ENCODE measurements at places on chromosomes 13 and 19. TPM values are rescaled to one million over a fixed set of nuclear protein-coding genes. Genes with fewer than 3 reads are reported as not detected.
A peak's percentile ranks its signal among the peaks of the same experiment; 100 is the strongest.

DNA sequence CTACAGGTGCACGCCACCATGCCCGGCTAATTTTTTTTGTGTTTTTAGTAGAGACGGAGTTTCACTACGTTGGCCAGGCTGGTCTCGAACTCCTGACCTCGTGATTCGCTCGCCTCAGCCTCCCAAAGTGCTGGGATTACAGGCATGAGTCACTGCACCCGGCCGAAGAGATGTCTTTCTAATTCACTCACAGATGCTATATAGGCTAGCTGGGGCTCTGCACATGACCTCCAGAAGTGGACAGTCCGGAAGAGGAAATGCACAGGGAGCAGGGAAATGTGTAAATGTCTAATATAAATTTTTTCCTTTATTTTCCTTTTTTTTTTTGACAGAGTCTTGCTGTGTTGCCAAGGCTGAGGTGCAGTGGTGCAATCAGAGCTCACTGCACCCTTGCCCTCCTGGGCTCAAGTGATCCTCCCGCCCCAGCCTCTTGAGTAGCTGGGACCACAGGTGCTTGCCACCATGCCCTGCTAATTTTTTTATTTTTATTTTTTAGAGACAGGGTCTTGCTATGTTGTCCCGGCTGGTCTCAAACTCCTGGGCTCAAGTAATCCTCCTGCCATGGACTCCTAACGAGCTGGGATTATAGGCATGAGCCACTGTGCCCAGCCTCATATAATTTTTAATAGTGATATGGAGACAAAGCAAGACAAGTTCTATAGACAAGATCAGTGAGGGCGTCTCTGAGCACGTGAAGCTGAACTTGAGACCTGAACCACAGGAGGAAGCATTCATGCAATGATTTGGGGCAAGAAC, 8.4 kb downstream of the GIPC1 start:
- H3K36me3 ChIP-seq = peaks cover 10% of the 10 kb centered on the region
- DNase-seq = no peak
- H3K27me3 ChIP-seq = no peaks in the 10 kb centered on the region
- no peak overlapping the region for H3K27ac ChIP-seq
- H3K4me3 ChIP-seq = no peak overlapping the region
- H3K4me1 ChIP-seq = peaks cover 10% of the 10 kb centered on the region

GRCh38 chr19:32287811-32288227, 57.6 kb upstream of the ZNF507 start:
- H3K27me3 ChIP-seq = no peaks in the 10 kb centered on the region
- H3K4me1 ChIP-seq = no peaks in the 10 kb centered on the region
- no peak overlapping the region for H3K4me3 ChIP-seq
- DNase-seq = peak; percentile 34
- H3K36me3 ChIP-seq = no peaks in the 10 kb centered on the region

PSG2 gene
- total RNA-seq = not detected

GRCh38 chr19:3836887-3837286, 32.0 kb downstream of the ZFR2 start:
- H3K4me3 ChIP-seq = no peak overlapping the region
- no peak overlapping the region for H3K27ac ChIP-seq
- H3K36me3 ChIP-seq = no peaks in the 10 kb centered on the region
- H3K4me1 ChIP-seq = peaks cover 2% of the 10 kb centered on the region
- H3K27me3 ChIP-seq = no peaks in the 10 kb centered on the region

GRCh38 chr19:30228113-30228834, 143.9 kb upstream of the ZNF536 start:
- H3K27ac ChIP-seq = no peak overlapping the region
- peaks cover 66% of the 10 kb centered on the region for H3K27me3 ChIP-seq

DNA sequence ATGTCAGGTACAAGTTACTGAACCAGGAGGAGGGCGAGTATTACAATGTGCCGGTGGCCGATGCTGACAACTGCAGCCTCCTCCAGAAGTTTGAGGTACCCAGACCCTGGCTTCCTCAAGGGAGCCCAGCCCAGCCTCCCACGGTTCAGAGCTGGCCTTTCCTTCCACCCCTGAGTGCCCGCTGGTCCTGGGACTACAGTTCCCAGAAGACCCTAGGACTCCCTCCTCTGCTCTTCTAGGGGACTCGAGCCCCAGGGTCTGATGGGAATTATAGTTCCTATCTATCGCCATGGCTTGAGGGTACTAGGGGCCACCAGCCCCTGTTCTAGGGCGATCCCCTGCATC, 11.0 kb downstream of the PRKCG start:
- peaks cover 22% of the 10 kb centered on the region for H3K27me3 ChIP-seq
- no peaks in the 10 kb centered on the region for H3K36me3 ChIP-seq
- no peak overlapping the region for H3K27ac ChIP-seq
- DNase-seq = no peak
- H3K4me3 ChIP-seq = no peak overlapping the region

GRCh38 chr13:94598281-94598680, 2.3 kb upstream of the TGDS start:
- peaks cover 6% of the 10 kb centered on the region for H3K36me3 ChIP-seq
- no peak overlapping the region for H3K4me3 ChIP-seq
- DNase-seq = no peak
- H3K4me1 ChIP-seq = peaks cover 31% of the 10 kb centered on the region

DNA sequence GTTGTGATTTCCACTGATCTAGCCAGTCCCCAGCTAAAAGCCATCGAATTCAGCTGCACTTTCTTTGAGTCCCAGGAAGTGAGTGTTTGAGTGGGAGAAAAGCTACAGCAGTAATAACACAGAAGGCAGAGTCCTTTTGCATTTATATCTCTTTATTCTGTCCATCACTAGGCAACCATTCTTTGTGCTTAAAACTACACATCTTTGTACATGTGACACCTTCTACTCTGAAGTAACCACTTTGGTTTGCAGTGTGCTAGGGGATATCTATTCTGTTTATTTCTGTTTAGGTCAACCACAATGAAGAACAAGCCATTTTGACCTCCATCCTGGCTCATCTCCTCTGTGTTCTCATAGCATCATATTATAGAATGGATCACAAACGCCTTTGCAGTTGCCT, 226.0 kb upstream of the SERP2 start:
- H3K27ac ChIP-seq = no peak overlapping the region
- H3K4me3 ChIP-seq = no peak overlapping the region
- H3K27me3 ChIP-seq = peaks cover 5% of the 10 kb centered on the region
- no peak for DNase-seq
- peaks cover 4% of the 10 kb centered on the region for H3K4me1 ChIP-seq

GRCh38 chr13:56687131-56687530, 453.6 kb upstream of the PRR20A start:
- DNase-seq = no peak
- H3K27ac ChIP-seq = no peak overlapping the region
- H3K36me3 ChIP-seq = no peaks in the 10 kb centered on the region
- no peaks in the 10 kb centered on the region for H3K27me3 ChIP-seq
- no peak overlapping the region for H3K4me3 ChIP-seq
- H3K4me1 ChIP-seq = no peaks in the 10 kb centered on the region

DNA sequence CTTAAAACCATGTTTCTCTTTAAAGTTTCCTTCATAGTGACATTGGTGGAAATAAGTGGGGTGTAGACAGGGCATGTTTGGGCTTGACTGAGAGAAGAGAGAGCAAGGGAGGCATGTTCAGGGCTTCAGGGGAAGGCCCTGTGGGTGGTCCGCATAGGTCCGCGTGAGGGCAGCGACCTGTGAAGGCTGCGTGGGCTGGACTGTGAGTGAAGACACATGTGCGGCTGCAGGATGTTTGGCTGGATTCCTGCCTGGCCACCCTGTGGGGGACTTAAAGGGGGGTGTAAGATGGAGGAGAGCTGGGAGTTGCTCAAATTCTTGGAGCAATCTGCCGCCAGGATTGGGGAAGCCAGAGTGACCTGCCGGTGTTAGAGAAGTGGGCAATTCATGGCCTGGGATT, 23.8 kb upstream of the KLF12 start:
- H3K4me1 ChIP-seq = peaks cover 2% of the 10 kb centered on the region
- no peak overlapping the region for H3K4me3 ChIP-seq
- DNase-seq = no peak
- peaks cover 3% of the 10 kb centered on the region for H3K27me3 ChIP-seq
- H3K36me3 ChIP-seq = no peaks in the 10 kb centered on the region
- no peak overlapping the region for H3K27ac ChIP-seq

GRCh38 chr19:41753936-41754529, 1.3 kb upstream of the CEACAM6 start:
- peak; percentile 51 for DNase-seq
- no peak overlapping the region for H3K4me3 ChIP-seq
- no peak overlapping the region for H3K27ac ChIP-seq
- H3K27me3 ChIP-seq = peaks cover 38% of the 10 kb centered on the region
- H3K36me3 ChIP-seq = no peaks in the 10 kb centered on the region

DNA sequence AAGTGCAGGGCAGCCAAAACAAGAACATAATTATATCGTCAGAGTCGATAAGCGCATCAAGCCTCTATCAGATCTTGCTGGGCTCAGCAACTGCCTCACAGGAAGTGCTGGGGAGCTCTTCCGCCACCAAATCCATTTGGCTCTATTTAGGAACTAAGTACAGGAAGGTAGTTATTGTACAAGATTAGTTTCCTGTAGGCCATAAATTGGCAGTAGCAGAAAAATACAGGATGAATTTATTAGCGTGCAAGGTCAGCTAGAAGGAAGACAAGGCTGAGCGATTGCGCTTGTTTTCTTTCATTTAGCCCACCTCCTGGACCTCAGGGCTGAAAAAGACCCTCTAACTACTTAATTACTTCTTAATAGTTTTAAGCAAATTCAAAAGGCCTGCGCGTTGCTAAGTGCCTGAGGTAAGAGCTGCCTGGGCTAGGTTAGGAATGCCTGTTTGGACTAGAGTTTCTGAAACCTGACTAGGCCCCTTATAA, 118.5 kb downstream of the IRS2 start:
- no peaks in the 10 kb centered on the region for H3K36me3 ChIP-seq
- H3K27ac ChIP-seq = no peak overlapping the region
- H3K4me3 ChIP-seq = no peak overlapping the region
- no peak for DNase-seq

KRTDAP gene
- total RNA-seq = not detected

DNA sequence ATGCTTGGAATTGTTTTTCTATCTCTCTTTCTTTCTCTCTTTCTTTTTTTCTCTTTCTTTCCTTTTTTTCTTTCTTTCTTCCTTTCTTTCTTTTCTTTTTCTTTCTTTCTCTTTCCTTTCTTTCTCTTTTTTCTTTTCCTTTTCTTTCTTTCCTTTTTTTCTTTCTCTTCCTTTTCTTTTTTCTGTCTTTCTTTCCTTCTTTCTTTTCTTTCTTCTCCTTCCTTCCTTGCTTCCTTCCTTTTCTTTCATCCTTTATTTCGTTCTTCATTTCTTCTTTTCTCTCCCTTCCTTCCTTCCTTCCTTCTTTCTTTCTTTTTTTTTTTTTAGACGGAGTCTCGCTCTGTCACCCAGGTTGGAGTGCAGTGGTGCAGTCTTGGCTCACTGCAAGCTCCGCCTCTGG, 1.9 kb upstream of the MEX3D start:
- peaks cover 2% of the 10 kb centered on the region for H3K4me1 ChIP-seq
- no peak for DNase-seq
- H3K27ac ChIP-seq = no peak overlapping the region
- H3K4me3 ChIP-seq = peak overlapping the region; percentile 5
- H3K27me3 ChIP-seq = peaks cover 15% of the 10 kb centered on the region

- no peak overlapping the region for H3K4me3 ChIP-seq
- no peaks in the 10 kb centered on the region for H3K27me3 ChIP-seq
- peaks cover 13% of the 10 kb centered on the region for H3K4me1 ChIP-seq
- H3K27ac ChIP-seq = no peak overlapping the region
- no peak for DNase-seq
- peaks cover 10% of the 10 kb centered on the region for H3K36me3 ChIP-seq
These were observed 29.2 kb downstream of the XPO4 start for GRCh38 chr13:20873348-20873747.

- H3K4me1 ChIP-seq = peaks cover 20% of the 10 kb centered on the region
- H3K4me3 ChIP-seq = peak overlapping the region; percentile 42
- H3K36me3 ChIP-seq = peaks cover 26% of the 10 kb centered on the region
- no peak for DNase-seq
- no peaks in the 10 kb centered on the region for H3K27me3 ChIP-seq
These were observed 2.4 kb downstream of the RAB3D start for GRCh38 chr19:11337080-11337479.

ZFR2 gene
- total RNA-seq = 0.91 TPM

GRCh38 chr13:41276824-41277223, 13.4 kb upstream of the MTRF1 start:
- peaks cover 6% of the 10 kb centered on the region for H3K36me3 ChIP-seq
- no peaks in the 10 kb centered on the region for H3K27me3 ChIP-seq
- H3K4me3 ChIP-seq = no peak overlapping the region
- DNase-seq = no peak
- peaks cover 6% of the 10 kb centered on the region for H3K4me1 ChIP-seq

BRME1 gene
- 5.5 TPM for total RNA-seq

DNA sequence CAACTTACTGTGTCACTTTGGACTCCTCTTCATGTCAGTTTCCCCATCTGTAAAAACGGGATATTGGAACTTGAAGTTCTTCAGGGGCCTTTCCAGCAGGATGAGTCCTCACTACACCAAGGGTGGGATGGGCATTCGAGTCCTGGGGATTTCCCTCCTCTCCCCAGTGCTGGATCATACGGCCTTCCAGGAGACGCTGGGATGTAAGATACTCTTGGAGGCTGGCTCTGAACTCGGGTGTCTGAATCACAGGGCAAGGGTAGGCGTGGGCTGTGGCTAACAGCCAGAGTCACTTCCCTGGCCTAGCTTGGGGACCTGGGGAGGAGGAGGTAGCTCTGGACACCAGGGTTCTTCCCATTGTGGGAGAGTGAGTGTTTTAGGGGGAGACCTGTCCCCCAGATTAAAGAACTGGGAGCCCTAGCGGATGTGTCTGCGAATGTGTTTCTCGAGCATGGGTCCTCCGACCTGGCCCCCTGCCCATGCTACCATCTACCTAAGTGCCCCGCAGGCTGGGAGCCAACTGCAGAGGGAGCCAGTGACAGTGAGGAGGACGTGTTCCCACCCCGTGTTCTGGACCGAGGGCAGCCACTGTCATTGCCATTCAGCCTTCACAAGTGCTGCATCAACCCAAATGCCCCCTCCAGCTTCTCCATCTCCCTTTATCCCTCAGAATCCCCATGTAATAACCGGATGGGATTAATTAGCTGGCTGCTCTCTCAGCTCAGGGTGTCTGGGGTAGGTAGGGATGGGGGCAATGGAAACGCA, 2.4 kb upstream of the CYTH2 start:
- no peak overlapping the region for H3K4me3 ChIP-seq
- peaks cover 17% of the 10 kb centered on the region for H3K4me1 ChIP-seq
- no peaks in the 10 kb centered on the region for H3K27me3 ChIP-seq
- no peak overlapping the region for H3K27ac ChIP-seq

GRCh38 chr13:42075517-42075916, 27.1 kb downstream of the DGKH start:
- no peak overlapping the region for H3K27ac ChIP-seq
- no peaks in the 10 kb centered on the region for H3K27me3 ChIP-seq
- H3K4me1 ChIP-seq = peaks cover 11% of the 10 kb centered on the region
- H3K4me3 ChIP-seq = no peak overlapping the region

DNA sequence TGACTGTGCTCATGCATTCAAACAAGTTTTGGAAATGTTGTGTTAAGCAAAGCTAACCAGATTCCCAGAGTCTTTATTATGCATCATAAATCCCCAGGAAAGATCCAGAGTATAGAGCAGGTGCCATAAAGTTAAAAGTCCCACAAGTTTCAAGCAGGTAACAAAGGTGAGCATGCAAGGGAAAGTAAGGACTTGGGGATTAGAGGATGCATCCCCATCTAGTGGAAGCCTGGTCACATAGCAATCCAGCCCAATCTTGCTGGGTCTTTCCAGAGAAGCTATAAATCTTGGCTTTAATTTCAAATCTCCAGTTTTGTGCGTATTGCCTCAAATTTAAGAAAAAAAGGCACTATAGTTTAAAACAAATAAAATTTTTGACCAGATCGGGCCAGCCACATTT, 72.7 kb downstream of the ZNF254 start:
- no peaks in the 10 kb centered on the region for H3K27me3 ChIP-seq
- no peak for DNase-seq
- H3K36me3 ChIP-seq = no peaks in the 10 kb centered on the region
- no peaks in the 10 kb centered on the region for H3K4me1 ChIP-seq

ADAMTS10 gene
- 40.3 TPM for total RNA-seq
